ENCODE measurements at places on chromosomes 13 and 19.

DNA sequence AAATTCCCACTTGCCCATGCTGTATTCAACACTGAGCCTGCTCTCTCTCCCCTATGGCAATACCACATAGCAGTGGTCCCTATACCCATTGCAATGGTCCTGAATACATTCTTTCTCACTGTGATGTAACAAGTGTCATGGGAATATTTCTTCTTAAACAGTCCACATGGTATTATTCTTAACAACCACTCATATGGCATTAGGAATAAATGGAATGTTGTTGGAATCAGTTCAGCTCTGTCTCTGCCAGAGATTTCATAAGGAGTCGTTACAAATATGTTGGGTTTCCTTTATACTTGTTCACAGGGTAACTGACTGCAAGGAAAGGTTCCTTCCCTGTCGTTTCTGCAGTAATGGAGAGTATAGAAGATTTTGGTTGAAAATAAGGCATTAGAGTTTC is 128.3 kb upstream of the SPATA13 start:
- no peak for DNase-seq

- no peak for DNase-seq
Observed at GRCh38 chr19:56263319-56263718, 9.2 kb upstream of the EDDM13 start.

DNA sequence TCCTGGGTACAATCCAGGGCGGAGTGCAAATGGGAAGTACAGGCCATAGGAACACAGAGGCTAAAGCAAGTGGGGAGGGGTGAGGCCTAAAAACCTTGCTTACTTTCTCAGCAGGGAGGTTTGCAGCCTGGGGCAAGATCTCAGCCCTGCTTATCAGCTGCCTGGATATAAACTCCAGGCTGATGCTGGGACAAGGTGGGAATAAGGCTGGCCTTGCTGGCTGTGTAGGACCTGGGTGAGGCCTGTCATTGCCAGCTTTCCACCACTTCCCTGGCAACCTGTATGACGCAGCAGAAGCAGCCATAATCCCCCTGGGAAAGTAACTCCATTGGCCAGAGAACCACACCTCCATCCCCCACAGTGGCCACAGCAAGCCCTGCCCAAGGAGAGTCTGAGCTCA is 279.1 kb upstream of the ATXN8OS start:
- no peak for DNase-seq

DNA sequence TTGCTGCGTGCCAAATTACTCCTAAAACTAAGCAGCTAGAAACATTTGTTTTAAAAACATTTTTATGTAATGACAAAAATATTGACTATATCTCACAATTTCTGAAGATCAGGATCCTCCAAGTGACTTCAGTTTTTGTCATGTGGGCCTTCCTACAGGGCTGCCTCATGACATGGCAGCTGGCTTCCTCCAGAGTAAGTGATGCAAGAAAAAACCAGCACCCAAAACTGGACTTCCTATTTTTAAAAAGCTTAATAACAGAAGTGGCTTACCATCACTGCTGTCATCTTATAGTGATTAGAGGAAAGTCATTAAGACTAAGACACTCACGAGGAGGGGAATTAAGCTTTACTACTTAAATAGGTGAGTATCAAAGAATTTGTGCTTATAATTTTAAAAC is 681.7 kb downstream of the PCDH17 start:
- no peak for DNase-seq

Data from RCC 7860 (cell line).